ENCODE measurements at places on chromosomes 11 and 22.

DNA sequence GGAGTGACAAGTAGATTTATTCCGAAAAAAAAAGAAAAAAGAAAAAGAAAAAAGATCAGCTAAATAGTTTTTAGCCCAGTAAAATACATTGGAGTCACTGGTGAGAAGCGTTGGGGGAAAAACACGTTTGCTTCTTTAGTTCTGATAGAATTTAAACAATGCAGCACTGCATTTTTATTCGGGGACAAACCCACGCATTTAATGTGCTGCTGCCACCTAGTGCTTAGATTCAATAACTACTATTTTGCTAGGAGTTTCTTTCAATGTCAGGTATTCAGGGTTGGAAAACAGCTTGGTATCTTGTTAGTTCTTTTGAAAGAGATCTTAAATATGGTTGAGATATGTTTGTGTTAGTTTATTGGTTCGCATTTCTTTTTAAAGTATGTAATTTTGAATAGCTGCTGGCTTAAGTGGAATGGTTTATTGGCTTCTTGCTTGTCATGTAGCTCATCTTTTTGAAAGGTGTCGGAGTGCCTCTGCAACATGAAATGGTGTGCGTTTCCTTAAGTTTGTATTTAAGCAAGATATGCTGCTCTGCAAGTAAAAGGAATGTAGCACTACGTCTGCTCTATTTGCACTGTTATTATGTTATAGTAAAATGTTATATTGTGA, 41.9 kb downstream of the SVIP start:
- DNase-seq = no peak

GRCh38 chr22:19767427-19768341, 7.1 kb downstream of the TBX1 start:
- no peak for DNase-seq

GRCh38 chr11:5289696-5290095, 12.1 kb downstream of the OR51B4 start:
- no peak for DNase-seq

DNA sequence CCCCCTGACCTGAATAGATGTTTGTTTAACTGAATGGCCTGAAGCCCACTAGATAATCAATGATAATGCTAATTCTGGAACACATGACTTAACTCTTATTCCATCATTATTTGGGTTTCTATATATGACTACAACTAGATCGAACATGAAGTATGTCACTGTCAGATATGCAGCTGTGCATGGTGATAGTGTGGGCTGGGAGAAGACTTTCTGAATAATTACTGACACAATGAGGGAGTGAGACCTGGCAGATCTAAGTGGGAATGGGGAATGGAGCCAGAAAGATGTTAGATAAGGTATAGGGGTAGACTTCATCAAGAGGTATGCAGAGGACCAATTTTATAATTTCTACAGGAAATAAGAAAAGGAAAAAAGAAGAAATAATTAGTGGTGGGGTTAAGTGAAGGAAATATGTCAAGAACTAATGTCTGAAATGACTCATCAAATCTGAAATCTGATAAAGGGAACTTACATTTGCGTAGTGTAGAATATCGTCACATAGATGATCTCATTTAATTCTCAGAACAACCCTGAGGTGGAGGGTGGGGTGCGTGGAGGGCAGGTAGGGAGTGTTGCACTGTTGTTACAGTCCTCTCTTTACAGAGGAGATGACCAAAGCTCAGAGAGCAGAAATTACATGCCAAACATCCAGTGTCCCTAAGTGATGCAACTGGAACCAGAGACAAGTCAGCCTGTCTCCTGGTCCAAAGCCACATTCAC, 68.2 kb upstream of the EED start:
- DNase-seq = no peak

GRCh38 chr11:126355926-126356897, 726 bp downstream of the ST3GAL4 start:
- DNase-seq = no peak

DNA sequence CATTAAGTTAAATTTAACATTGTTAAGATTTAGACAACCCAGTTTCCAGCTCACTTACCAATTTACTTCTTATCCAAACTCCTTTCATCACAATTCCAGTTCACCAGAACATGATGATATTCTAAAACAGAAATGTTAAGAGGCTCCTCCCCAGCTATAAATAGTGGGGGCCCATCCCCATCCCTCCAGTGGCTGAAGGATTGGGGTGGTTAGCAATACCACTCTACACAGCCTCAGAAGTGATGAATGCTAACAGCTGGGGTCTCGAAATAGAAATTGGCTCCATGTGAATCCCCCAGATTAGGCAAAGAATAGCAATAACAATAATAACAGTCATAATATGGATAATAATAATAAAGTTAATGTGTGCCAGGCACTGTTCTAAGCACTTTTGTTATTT, 97.9 kb upstream of the NCAM1 start:
- DNase-seq = no peak

DNA sequence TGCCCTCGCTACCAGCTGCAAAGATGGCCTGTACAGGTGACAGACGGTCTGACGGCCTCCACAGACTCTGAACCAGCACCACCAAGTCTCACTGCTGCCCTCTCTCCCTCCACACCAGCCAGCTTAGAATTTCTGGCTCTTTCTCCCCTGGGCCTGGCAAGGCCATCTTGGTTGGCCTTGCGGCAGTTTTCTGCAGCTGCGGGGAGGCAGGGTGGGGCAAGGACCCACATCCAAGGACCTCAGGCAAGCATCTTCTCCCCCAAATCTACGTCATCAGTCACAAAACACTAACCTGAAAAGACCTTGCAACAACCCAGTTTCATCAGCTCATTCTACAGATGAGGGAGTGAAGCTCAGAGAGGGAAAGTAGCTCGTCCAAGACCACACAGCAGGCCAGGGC, 11.7 kb upstream of the POLDIP3 start:
- DNase-seq = no peak

GRCh38 chr22:31230871-31231621, 18.9 kb downstream of the LIMK2 start:
- no peak for DNase-seq

Measured in stimulated activated CD8-positive, alpha-beta memory T cell treated with anti-CD3 and anti-CD28 coated beads, Interleukin-7, amount 100 ng/mL, for 1 hour (primary cell).